ENCODE measurements at places on chromosomes 2 and 18.

- no peak for DNase-seq
Observed at GRCh38 chr18:56248610-56249235, 389.7 kb downstream of the TXNL1 start.

DNA sequence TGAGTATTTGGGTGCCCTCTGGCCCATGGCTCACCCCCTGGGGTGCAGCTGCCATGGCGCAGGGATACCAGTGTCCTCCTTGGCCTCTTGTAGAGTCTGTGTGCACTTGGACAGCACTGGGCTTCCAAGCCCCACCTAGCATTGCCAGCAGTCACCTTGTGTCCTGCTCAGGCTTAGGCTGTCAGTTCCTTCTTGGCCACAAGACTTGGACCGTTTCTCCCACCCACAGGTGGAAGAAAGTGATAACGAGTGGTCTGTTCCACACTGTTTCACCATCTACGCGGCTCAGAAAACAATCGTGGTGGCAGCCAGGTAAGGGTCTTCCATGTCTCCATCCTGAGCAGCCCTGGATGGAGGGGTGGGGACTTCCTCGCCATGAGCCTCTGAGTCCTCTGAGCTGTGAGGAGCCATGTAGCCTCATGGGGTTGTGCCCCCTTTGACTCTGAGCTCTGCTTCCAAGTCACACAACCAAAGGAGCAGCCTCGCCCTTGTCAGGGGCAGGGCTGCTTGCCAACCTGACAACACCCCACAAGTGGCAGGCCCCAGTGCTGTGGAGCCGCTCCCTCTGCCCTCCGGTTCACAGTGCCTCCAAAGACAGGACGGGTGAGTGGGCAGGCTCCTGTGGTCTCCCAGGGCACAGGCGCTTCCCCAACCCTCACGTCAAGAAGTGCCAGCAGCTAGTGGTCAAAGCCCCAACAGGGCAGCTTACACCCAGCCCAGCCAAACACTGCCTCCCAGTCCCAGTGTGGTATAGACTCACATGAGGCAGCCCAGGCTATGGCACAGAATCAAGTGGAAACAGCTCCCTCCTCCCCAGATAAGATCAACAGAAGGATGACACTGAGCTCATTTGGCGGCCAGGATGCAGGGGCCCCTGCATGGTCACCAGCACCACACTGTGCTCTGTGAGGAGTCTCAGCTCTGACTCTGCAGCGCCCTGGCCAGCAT is 18.4 kb downstream of the STK25 start:
- DNase-seq: no peak

DNA sequence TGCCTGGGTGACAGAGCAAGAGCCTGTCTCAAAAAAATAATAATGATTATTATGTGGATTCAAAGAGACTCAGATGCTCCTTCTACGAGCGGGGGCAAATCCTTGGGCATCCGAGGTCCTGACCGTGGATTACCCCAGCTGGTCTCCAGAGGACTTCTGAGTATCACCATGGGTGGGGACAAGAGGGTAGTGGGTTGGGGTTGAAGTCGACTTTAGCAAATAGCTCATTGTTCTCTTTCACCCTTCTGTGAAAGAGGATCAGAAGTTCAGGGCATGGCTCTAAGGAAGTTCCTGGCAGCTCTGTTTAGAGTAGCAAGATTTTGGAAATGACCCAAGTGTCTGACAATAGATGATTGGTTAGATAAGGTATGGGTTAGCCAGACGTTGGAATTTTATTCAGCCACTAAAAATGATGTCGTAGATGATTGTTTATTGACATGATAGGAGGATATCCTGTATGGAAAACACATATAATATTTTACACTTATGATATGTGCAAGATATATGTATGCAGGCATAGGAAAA is 59.0 kb upstream of the SPRED2 start:
- no peak for DNase-seq

- DNase-seq: no peak
Observed at GRCh38 chr2:203450561-203450960, 84.5 kb downstream of the RAPH1 start.

GRCh38 chr2:100953406-100954043 is 48.6 kb upstream of the RPL31 start:
- DNase-seq: no peak

DNA sequence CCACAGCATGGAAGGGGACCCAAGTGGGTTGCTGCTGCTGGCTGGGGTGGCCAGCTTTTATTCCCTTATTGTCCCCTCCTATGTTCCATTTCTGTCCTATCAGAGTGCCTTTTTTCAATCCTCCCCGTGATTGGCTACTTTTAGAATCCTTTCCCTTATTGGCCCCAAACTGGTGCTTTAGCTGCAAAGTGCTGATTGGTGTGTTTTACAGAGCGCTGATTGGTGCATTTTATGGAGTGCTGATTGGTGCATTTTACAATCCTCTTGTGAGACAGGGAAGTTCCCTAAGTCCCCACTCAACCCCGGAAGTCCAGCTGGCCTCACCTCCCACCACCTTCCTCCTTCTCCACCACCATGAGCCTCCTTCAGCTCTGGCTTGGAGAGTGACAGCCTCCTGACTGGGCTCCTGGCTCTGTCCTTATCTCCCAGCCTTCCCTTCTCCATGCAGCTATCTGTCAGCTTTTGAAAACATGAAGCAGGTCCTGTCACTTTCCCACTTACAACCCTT is 20.7 kb upstream of the PLB1 start:
- peak; percentile 48 for DNase-seq

DNA sequence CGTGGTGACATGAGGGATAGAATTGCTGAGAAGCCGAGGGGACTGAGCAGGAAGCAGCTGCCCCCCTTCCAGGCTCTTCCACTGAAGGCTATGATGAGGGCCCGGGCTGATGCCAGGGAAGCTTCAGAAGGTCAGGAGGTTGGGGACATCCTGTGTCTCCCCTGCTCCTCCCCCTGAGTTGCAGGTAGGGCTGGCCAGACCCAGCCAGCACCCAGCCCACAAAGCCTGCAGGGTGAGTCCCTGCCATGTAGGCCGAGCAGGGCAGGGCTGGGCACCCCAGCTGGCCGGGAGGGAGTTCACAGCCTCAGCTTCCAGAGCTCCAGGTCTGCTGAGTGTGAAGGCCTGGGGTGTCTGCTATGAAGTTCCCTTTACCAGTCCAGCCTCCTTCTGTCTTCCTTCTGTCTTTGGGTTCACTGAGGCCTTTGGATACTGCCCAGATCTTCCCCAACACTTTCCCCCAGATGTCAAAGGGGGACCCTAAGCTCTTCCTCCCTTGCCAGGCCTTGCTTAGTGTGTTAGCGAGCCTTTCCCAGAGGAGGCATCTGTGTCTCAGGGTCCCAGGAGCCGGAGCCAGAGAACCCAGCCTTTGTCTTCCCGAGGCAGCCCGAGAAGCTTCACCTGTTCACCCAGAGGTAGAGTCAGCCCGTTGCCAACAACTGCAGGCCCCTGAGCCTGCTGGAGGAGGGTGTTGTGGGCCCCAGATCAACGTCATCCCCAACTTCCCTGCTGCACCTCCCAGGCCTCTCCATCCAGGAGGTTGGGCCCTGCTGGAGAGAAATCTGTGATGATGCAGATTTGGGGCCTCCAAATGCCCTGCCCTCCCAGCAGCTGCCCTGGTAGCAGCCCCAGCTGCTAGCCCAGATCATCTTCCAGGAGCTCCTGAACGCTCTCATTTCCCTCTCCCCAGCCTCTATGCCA is 3.6 kb upstream of the NCL start:
- no peak for DNase-seq

DNA sequence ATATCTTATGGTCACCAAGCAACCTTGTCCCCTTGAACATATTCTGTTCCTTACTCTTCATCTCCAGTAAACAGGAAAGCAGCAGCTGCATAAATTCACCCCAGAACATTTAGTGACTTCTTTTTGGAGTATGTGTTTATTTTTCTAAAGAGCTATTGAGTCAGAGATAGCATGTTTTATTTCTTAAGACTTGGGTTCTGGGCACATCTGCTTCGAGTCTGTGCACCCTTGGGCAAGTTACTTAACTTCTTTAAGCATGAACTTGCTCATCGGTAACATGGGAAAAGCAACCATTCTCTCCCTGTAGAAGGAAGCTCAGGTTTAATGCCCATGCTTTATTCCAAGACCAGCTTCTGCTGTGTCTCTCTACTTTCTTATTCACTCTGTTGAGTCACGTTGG is 309.3 kb upstream of the MEX3C start:
- DNase-seq: no peak

DNA sequence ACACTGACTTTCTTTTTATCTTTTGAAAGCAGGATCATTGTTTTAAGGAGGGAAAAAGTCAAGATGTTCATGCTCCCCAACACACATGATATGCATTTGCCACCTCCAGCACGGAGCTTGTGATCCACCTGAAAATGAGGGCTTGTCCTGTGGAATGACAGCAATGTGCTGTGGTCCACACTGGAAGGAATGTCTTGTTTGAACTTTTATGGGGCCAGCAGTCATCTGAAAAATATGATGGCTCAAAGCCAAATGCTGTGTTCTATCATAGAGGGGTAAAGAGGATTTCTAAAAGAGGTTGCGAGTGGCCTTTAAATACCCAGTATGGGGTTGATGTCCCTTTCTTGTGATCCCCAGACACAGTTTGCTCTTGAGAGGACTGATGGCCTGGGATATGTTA is 226.5 kb upstream of the SPRED2 start:
- no peak for DNase-seq

DNA sequence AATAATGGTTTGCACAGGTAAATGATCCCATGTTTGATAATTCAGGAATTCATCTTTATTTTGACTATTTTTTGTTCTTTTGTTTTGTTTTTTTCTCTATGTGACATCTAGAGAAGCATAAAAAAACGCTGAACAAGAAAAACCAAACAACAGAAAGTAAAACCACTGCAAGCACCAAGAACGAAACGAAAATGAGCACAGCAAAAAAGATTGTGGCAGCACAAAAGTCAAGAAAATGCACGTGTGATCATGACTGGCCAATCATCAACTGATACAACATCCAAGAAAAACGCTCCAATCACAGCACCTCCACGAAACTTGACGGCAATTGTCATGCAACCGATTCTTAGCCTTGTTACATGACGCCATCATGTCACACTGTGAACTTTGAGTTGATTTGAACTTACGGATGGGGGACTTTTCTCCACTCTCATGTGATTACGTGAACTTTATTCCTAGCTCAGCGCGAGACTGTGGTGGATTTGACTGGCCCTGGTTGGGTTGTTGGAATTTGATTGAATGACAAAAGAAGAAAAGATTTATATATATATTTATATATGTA is 318.7 kb downstream of the CELF4 start:
- DNase-seq: no peak

GRCh38 chr2:46945671-46946070 is 30.1 kb upstream of the MCFD2 start:
- DNase-seq: no peak

GRCh38 chr2:110674620-110675555 is 3.0 kb downstream of the BUB1 start:
- peak; percentile 70 for DNase-seq

DNA sequence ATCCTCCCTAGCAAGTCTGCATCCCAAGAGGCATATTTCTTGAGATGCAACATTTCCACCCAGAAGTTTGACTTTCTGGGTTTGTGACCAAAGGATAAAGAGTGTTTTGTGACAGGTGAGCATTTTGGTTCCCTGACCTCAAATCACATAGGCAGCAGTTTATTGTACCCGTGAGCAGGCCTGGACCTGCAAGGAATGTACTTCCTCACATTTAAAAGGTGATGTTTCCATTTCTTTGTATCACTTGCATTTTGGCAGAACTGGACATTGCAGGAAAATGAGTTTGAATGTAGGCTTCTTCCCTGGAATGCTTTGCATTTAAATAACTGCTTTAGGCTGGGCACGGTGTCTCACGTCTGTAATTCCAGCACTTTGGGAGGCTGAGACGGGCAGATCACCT is 160.7 kb downstream of the ALPK2 start:
- DNase-seq: no peak

GRCh38 chr2:2269989-2270562 is 61.0 kb downstream of the MYT1L start:
- no peak for DNase-seq

DNA sequence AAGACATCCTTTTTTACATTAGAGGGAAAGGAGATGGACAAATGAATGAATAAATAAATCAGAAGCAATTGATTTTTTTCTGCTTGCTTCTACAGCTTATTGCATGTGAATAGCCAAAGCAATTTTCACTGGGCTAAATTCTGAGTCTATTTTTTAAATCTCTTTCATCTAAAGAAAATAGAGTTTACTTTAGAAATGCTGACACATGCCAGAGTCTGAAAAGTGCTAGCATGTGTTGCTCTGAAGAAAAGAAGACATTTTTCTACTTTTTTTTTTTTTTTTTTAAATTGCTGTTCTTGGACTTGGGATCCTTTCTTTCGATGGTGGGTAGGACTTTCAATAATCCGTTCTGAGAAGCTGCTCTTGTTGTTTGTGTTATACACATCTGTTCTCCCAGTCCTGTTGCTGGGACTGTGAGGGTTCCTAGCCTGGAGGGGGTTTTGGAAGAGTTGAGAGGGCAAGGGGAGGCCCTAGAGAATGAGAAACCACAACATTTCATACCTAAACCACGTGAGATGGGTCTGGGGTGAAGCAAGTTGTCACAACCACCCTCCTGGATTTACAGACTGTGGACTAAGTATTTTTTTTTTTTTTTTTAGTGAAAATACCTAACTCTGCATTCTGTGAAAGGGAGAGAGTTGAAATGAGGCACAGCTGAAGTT is 193.5 kb downstream of the PRKCE start:
- no peak for DNase-seq

- DNase-seq: no peak
Observed at GRCh38 chr2:156003780-156004179, 328.7 kb downstream of the NR4A2 start.

GRCh38 chr2:224248944-224249371 is 152.9 kb downstream of the FAM124B start:
- no peak for DNase-seq

- no peak for DNase-seq
Observed at GRCh38 chr2:222572264-222572721, 83.6 kb downstream of the FARSB start.

- DNase-seq: no peak
Observed at GRCh38 chr2:138637686-138638085, 136.1 kb downstream of the SPOPL start.

GRCh38 chr18:8982416-8983183 is 119.9 kb upstream of the NDUFV2 start:
- DNase-seq: peak; percentile 66

DNA sequence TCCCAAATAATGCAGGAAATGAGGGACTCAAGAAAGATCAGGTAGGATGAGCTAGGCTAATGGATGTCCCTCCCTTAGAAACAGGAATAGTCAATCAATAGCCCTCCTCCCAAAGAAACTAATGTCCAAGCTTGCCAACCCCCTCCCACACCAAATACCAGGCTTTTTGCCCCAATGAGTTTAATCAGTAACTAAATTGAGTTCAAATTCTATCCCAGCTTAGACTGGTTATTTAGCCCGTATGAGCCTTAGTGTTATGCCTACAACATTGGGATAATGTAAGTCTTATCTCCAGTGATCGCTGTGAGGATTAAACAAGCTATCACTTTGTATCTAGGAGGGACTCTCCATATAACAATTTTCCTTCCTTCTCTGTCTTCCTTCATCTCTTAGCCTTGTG is 310.7 kb downstream of the DPP10 start:
- no peak for DNase-seq

- no peak for DNase-seq
Observed at GRCh38 chr2:58870704-58871103, 629.6 kb upstream of the FANCL start.

GRCh38 chr2:27038631-27039339 is 6.0 kb downstream of the TMEM214 start:
- no peak for DNase-seq

All from inflammatory macrophage (primary cell).